ENCODE measurements at places on chromosomes 6 and 20.

- DNase-seq = no peak
Observed at GRCh38 chr6:141580988-141581552, 551.7 kb upstream of the GJE1 start.

GRCh38 chr20:4369798-4370124 is 351.9 kb upstream of the PRND start:
- no peak for DNase-seq

- DNase-seq = no peak
Observed at GRCh38 chr20:24157213-24157612, 168.6 kb upstream of the GGTLC1 start.

- no peak for DNase-seq
Observed at GRCh38 chr6:16320533-16321340, 82.3 kb downstream of the GMPR start.
